Type B pancreatic cell (in vitro differentiated cells): ENCODE measurements at places on chromosomes 13 and 19. TPM values are rescaled to one million over a fixed set of nuclear protein-coding genes. Genes with fewer than 3 reads are reported as not detected.

ZNF625 gene
- total RNA-seq, result 14.8 and 23.3 TPM in 2 replicates

RETN gene
- total RNA-seq, result not detected in 2 replicates

OR7E24 gene
- not detected in 2 replicates for total RNA-seq

TEX101 gene
- not detected in 2 replicates for total RNA-seq

CAPN12 gene
- 3.0 and 4.5 TPM in 2 replicates for total RNA-seq

- DNase-seq, result no peak
- H3K4me3 ChIP-seq, result no peak overlapping the region
- peaks cover 10% of the 10 kb centered on the region for H3K4me1 ChIP-seq
- H3K27ac ChIP-seq, result no peak overlapping the region
- no peaks in the 10 kb centered on the region for H3K27me3 ChIP-seq
Measured at GRCh38 chr13:54248306-54248705, 1219.7 kb downstream of the OLFM4 start.

- no peaks in the 10 kb centered on the region for H3K27me3 ChIP-seq
- no peak overlapping the region for H3K4me3 ChIP-seq
- H3K36me3 ChIP-seq, result peaks cover 4% of the 10 kb centered on the region
- DNase-seq, result no peak
- no peak overlapping the region for H3K27ac ChIP-seq
Measured at GRCh38 chr13:31638577-31638976, 100.7 kb upstream of the RXFP2 start.

DNA sequence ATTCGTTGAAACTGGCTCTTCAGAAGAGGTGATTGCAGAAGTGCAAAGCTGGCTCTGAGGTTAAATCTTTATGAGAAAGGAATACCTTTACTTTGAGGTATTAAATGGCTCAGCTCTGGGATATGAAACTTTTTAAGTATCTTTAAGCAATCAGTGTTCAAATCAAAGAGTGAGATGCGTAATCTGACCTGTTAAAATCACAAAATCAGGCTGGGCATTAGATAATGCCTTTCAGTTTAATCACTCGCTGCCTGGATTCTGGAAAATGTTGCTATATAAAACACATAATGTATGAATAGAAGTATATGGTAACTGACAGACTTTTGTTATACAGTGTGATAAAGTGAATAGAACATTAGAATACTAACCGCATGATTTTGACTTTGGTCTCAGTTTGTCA lies 2.0 kb upstream of the DGKH start:
- H3K36me3 ChIP-seq, result no peaks in the 10 kb centered on the region
- no peak overlapping the region for H3K27ac ChIP-seq
- peaks cover 51% of the 10 kb centered on the region for H3K27me3 ChIP-seq
- DNase-seq, result no peak
- peak overlapping the region; percentile 53 for H3K4me3 ChIP-seq

- no peak overlapping the region for H3K4me3 ChIP-seq
- H3K27ac ChIP-seq, result no peak overlapping the region
- peaks cover 15% of the 10 kb centered on the region for H3K4me1 ChIP-seq
- peaks cover 5% of the 10 kb centered on the region for H3K36me3 ChIP-seq
Measured at GRCh38 chr13:110232756-110233155, 74.2 kb downstream of the COL4A1 start.
